GM12878 (cell line): ENCODE measurements at places on chromosomes 1 and 21.

- no peak for DNase-seq
Measured at GRCh38 chr1:59453297-59453968, 156.5 kb downstream of the FGGY start.

DNA sequence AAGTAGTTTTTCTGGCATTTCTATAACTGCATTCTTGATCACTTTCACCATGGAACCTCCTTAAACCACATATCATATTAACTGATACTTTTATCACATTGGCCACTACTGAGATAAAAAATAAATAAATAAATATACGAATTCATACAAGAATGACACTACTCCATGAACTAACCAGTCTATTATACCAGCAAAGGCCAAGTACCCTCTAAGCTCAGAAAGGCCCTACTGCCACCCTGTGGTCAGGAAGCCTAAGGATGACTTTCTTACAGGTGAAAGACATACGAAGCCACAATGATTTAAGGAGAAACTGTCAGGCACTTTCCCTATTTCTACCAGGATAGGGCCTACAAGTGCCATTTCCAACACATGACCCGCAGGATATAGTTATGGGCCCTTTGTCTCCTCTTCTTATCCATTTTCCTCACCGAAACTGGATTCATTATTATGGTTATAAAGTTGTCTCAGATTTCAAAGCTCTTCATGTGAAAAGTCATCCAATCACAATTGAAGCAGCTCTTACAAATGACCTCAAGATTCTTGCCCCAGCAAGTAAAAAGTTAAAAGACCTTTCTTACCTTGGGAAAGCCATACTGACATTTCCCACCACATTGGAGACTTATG, 23.9 kb downstream of the DNAJC8 start:
- DNase-seq, result peak; percentile 57

DNA sequence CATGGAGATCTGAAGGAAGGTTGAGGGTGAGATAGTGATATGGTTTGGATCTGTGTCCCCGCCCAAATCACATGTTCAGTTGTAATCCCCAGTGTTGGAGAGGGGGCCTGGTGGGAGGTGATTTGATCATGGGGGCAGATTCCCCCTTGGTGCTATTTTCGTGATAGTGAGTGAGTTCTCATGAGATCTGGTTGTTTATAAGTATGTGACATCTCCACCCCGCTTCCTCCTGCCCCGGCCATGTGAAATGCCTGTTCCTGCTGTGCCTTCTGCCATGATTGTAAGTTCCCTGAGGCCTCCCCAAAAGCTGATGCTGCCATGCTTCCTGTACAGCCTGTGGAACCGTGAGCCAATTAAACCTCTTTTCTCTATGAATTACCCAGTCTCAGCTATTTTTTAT, 451.9 kb upstream of the VAMP3 start:
- DNase-seq, result no peak

GRCh38 chr1:59879996-59880505, 46.5 kb downstream of the CYP2J2 start:
- no peak for DNase-seq

DNA sequence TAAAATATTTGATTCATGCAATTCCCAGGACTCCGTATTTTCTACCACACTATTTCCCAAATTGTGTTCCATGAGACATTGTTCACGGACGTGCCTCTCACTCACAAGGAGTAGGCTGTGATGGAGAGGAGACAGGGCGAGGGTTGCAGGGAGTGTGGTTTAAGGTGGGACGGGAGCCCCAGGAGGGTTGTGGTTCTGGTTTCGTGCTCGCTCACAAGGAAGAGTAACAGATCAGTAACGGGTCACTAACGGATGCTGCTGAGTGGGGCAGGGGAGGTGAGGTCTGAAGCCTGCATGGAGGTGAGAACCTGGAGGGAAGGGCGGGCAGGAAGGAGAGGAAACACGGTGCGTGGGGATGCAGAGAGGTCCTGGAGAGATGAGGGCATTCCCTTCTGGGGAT, 28.8 kb downstream of the TFF3 start:
- DNase-seq, result no peak

GRCh38 chr1:243513726-243514491, 258.1 kb downstream of the SDCCAG8 start:
- DNase-seq, result no peak

- no peak for DNase-seq
Measured at GRCh38 chr1:208923456-208923855, 660.1 kb upstream of the CAMK1G start.

GRCh38 chr1:211525101-211525676, 33.2 kb upstream of the RD3 start:
- no peak for DNase-seq

GRCh38 chr21:32329331-32329730, 30.7 kb downstream of the MRAP start:
- no peak for DNase-seq

DNA sequence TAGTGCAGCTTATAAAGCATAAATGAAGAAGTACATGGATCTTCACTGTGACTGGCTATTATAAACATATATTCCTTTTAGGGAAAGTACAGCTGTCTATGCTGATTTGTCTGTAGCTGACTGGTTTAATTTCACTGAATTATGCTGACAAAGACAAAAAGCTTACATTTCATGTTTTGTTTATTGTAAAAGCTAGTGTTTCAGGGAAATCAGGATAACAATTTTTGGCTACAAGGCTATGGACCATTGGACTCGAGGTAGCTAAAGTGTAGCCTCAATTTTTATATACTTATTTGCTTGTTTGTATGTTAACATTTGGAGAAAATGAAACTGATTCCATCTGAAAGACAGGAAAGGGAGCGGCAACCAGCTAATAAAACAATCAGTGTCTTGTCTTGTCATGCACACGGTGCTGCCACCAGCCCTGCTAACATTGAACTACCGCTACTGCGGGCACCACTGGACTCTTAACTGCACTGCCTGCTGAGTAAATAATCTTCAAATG, 480.2 kb downstream of the COL11A1 start:
- DNase-seq, result no peak

DNA sequence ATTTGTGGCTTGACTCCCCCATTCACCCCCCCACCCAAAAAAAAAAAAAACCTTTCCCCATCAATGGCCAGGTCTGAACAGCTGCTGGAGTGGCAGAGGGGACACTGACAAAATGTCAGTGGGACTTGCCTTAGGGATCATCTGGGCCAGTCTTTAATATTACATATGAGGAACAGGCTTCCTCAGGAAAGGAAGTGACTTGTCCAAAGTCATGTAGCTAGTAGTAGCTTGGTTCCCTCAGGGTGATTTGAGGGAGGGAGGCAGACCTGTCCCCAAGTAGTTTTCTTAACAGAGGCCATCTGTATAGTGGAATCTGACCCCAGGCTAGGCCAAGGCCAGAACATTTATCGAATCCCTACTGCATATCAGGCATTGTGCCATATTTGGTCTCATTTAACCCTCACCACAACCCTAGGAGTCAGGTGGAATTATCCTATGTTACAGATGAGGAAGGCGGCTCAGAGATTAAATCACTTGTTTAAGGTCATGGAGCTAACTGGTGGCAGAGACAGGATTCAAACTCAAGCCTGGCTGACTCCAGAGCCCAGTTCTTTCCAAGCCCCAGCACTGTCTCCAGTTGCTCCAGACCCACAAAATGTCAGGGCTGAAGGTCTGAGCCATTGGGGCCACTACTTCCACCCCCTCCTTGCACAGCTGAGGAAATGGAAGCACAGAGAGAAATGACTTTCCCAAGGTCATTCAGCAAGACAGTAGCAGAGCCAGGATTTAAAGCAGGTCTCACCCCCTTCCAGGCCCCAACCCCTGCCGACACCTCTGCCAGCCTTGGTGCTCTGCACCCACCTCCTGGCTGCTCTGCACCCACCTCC, 10.4 kb downstream of the ZBTB7B start:
- DNase-seq, result no peak

DNA sequence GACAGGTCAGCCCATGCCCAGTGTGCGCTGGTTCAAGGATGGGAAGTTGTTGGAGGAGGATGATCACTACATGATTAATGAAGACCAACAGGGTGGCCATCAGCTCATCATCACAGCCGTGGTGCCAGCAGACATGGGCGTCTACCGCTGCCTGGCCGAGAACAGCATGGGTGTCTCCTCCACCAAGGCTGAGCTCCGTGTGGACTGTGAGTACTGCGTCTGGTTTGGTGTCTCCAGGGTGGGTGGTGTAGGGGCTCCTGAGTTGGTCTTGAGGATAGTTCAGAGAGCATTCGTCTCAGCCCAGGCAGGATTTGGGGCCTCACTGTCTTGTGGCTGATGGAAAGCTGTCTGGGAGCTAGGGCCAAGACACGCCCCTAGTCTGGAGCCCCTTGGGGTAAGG, 83.2 kb downstream of the TRIM11 start:
- DNase-seq, result no peak

DNA sequence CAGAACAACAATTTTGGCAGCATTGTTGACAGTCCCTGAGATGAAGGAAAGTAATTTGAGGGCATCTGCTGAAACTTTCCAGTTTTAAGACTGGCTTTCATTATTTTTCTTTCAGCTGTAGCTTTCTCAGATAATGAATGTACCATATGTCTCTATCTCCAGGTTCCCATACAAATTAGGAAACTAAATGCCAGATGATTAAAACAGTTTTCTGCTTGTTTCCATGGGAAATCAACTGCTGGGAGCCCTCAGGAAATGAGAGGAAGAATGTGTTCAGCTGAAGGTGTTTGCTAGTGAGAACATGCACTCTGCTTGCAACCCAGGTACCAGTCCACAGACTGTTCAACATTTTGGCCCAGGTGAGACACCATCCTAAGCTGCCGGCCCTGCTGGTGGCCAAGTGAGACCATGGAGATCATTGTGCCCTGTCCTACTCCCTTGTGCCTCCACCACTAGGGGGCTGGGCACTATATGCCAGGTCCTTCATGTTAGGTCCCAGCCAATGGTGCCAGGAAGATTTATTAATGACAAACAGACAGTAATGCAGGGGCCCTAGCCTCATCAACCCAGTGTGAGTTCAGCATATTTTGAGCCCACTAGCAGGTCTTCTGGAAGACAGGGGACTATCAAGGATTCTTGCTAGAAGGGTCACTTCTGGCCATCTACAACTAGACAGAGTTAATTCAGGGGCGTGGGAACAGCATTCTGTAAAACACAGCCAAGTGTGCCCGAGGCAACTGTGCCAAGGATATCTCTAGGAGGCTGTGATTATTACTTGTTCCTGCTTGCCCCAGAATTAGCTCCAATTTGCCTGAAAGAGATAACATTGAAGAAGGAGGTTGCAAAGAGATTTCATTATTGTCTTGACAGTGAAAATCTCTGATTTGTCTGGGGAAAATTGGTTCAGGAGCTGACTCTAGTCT, 17.0 kb upstream of the LRRC8C start:
- DNase-seq, result no peak

- no peak for DNase-seq
Measured at GRCh38 chr1:193143285-193143684, 21.5 kb downstream of the CDC73 start.

DNA sequence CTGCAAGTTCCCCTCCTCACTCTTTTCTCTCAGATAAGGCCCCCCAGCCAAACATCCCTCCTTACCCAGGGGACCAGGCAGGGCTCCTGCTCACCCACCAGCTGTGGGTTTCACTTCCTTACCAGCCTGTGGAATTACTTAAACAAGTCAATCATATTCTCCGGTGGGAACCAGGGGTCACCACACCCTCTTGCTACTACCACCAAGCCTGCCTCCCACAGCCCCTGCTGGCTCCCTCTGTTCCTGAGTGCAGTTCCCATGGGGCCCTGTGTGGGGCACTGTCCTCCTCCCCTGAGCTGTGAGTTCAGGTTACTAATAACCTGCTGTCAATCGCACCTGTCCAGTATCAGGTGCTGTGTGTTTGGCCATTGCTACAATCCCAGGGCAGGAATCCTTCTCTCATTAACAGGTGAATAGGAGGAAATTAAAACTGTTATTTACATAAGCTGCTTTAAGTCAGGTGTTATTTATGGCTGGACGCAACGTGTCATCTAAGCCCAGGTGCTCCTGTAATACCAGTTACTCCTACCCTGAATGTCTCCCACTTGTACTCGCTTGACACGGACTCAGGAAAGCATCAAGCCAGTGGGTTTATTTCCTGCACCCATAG, 53.1 kb upstream of the LBR start:
- no peak for DNase-seq

DNA sequence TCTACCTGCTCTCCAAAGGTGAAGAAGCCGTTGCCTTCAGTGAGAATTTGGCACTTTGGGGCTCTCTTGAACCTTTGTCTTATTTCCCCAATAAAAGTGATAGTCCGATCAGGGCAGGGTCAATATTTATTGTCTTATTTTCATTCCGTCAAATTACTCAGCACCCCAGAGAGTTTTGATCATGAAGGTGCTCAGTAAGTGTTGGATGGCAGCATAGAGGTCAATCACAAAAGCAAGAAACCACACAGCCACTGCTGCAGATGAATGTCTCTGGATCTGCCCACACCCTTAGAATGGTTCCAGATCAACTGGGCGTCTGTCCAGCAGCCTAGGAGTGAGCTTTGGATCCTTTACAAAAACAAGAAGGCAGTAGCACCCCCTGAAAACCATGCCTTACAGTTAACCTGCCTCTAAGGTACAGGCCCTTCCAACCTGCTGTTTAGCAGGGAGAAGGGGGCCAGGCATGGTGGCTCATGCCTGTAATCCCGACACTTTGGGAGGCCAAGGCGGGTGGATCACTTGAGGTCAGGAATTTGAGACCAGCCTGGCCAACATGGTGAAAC, 97.3 kb downstream of the PSMG1 start:
- DNase-seq, result no peak

- no peak for DNase-seq
Measured at GRCh38 chr1:50430010-50430405, 6.8 kb upstream of the DMRTA2 start.

DNA sequence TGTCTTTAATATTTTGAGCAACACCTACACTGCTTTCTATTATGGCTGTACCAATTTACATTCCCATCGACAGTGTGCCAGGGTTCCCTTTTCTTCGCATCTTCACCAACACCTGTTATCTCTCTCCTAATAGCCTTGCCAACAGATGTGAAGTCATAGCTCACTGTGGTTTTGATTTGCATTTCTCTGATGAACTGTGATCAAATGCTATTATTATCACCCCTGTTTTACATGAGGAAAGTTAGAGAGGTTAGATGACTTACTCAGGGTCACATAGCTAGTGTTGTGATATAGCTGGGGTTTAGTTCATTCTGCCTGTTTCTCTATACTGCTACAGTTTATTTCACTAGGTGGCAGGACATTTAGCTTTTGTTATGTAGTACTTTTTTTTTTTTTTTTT, 204.1 kb downstream of the FMN2 start:
- no peak for DNase-seq

GRCh38 chr1:188669728-188670382, 1807.8 kb downstream of the BRINP3 start:
- DNase-seq, result no peak

DNA sequence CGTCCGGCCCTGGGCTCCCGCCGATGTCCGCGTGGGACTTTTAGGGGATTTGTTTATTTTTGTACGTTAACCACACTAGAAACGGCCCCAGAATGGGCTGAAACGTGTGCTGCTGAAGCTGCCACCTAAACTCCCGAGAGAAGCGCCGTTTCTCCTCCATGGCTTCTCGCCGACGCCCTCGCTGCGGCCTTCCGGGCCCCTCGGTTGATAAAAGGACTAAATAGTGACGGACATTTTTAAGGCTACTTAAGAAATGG, 678 bp upstream of the PTTG1IP start:
- DNase-seq, result no peak

- DNase-seq, result no peak
Measured at GRCh38 chr1:235397733-235398132, 30.5 kb downstream of the TBCE start.
